ENCODE measurements at places on chromosomes 7 and 10.

DNA sequence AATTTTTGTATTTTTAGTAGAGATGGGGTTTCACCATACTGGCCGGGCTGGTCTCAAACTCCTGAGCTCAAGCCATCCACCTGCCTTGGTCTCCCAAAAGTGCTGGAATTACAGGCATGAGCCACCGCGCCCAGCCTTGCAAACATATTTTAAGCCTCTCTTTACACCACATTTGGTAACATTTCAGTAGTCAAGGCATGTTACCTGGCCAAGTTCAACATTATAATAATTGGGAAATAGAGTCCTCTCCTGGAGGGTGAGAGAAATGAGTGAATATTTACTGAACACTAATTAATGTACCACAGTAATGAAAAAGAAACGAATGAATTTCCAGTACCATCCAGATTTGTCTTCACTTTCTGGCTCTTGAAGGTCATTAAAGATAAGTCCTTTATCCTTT lies 10.0 kb upstream of the CNOT4 start:
- no peak for DNase-seq

DNA sequence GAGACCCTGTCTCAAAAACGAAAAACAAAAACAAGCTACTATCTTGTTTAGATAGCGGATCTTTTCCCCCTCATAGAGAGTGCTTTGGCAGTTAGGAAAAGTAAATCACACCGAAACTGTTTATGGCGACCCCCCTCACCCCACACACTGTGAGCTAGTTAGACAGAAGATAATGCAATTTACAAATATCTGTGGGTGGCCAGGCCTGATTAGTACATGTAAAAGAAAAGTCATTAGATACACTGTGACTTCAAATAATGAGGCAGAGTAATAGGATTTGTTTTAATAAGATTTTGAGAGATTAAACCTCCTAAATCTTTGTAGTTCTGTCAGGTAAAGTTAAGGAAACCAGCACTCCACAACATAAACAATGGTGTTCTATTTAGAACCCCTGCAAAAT lies 121.1 kb downstream of the ST7 start:
- no peak for DNase-seq

DNA sequence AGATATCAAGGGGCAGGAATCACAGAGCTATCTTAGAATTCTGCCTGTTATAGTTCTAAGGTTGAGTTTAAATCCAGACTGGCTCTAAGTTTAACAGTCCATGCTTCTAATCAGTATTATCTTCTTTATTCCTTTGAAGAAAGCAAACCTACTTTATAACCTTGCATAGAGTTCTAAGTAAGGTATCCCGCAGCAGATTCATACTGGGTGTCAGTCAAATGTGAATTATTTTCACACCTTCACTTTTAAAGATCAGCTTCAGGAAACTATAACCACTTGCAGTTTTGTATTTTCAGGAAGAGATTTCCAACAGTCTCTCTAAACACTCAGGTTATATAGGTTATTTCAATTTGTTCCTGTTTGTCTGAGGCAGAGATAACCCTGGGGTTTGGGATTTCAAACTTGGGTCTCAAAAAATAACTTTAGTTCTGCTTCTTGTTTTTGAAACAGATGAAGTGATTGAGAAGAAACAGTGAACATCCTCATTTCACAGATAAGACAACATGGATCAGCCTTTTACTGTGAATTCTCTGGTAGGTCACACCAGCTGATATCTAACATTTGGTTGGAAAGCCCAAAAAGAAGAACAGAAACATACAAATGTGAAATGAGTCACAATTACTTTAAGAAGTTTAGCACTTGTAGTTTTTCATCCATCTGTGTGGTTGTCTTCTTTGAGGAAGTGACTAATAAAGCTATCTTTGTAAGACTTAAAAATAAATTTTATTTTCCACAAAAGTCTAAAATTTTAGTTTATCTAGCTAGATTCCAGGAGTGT lies 21.4 kb downstream of the STAMBPL1 start:
- DNase-seq, result no peak

DNA sequence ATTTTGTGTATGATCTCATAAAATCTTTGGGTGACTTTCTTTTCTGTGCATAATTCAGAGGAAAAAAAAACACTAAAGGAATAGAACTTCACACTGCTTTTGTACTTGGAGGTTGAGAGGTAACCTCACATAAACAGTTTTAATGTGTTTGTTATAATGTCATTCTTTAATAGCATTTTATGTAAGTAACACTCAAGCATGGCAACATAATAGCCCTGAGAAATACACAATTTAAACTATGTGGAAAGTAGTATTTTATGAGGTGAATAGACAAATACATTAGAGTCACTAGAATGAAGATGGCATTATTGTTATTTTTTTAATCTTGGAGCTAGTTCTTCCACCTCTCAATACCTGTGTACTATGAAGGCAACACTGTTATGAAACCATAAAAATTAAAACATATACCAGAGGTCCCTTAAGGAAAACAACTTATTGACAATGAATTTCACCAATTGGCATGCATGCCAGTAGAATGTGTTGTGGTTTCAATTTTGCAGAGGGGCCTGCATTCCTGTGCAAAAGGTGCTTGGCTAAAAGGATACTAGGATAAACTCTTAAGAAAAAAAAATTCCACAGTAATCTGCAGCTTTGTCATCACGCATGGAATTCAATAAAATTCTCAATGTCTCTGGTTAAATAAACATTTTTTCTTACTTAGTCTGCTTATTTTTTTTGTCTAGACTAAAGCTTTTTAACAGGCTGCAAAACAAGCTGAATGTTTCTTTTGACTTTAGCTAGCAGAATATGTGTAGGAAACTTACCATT lies 102.5 kb downstream of the CD36 start:
- DNase-seq, result no peak

- no peak for DNase-seq
These were observed 43.8 kb downstream of the CFAP46 start for GRCh38 chr10:132898391-132899053.

DNA sequence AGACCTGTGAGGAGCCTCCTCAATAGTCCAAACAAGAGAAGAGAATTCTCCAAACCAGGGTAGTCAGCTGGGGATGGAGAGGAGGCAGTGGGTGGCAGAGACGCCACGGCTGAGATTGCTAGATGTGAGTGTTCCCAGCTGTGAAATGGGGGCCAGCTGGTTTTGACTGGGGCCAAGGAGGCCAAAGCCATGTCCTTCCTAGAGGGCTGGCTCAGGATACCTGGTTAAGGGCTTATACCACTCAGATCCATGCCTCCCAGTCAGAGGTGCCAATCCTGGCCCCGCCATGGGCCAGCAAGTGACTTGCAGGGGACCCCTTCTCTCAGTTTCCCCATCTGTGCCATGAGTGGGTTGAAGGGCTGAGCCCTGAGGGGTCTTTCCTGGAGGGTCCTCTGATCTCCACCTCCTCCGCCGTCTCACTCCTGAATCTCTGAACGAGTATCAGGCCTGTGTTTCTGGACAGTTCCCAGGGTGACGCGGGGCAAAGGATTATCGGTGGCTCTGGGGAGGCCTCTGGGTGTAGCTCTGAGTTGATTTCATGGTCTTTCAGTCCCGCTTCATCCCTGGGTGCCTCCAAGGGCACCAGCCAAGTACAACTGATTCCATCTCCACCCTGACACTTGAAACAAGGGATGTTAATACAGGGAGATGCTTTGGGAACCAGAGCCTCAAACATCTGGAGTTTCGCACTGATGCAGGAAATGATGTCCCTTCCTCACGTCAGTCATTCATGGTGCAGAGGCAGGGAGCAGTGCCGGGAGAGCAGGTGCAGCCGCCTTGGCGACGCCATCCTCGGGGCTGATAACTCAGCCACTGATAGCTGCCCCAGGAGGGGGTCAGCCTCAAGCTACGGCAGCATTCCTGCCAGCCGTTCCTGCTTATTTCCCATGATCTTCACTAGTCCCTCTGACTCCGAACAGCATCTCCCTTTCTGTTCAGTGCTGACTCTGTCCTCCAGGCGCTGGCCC lies 126.7 kb downstream of the RGS10 start:
- DNase-seq, result no peak

GRCh38 chr10:34581801-34582532 lies 233.1 kb downstream of the PARD3 start:
- no peak for DNase-seq

DNA sequence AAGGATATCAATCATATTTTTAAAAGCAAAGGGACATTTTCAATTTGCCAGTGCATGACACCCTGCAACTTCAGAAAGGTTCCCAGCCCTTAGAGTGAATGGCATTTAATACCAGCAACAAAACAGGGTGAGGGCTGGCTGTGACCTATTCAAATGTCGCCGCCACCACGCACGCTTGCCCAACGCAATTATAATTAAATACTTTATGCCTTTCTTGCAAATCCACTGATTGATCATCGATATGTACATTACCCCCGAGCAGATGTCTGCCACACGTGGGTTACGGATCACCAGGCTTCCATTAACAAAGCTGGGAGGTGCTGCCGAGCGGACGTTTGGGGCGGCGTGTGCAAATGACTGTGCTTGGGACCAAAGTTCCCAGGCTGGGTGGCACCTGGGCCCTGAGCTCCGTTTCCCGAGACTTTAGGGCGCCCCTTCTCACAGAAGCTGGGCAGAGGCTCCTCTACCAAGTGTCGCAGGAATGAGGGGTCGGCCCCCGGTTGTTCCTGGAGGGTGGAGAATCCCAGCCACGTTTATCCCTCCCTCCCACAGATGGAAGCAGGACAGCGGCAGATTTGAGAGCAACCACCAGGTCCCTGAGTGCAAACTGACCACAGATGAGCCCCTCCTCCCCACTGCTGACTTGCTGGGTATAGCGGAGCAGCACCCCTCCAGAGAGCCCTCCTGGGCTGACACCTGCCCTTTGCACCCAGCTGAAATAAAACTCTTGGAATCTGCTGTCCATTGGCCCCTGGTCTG lies 3.9 kb downstream of the FOXL3 start:
- no peak for DNase-seq

- DNase-seq, result no peak
These were observed 987 bp upstream of the EXOC6 start for GRCh38 chr10:92847202-92847864.

- no peak for DNase-seq
These were observed 505.6 kb downstream of the HTR7 start for GRCh38 chr10:90352288-90352687.

GRCh38 chr10:58797356-58797755 lies 284.7 kb downstream of the BICC1 start:
- DNase-seq, result no peak

DNA sequence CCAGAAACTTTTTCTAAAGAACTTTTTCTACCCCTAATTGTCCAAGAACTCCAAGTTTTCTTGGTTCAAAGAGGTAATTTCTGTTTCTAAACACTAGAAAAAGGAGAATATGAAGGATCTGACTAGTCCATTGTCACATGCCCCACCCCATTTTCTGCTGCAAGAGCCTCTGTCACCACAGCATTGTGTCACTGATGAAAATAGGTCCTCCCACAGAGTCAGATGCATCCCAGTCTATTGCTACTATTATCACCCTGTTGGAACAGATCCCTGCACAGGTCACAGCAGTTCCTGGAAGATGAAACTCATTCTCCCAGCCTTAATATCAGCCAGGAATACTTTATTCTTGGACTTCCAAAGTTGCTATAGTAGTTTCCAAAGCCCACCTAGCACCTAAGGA lies 7.5 kb upstream of the CFTR start:
- no peak for DNase-seq

DNA sequence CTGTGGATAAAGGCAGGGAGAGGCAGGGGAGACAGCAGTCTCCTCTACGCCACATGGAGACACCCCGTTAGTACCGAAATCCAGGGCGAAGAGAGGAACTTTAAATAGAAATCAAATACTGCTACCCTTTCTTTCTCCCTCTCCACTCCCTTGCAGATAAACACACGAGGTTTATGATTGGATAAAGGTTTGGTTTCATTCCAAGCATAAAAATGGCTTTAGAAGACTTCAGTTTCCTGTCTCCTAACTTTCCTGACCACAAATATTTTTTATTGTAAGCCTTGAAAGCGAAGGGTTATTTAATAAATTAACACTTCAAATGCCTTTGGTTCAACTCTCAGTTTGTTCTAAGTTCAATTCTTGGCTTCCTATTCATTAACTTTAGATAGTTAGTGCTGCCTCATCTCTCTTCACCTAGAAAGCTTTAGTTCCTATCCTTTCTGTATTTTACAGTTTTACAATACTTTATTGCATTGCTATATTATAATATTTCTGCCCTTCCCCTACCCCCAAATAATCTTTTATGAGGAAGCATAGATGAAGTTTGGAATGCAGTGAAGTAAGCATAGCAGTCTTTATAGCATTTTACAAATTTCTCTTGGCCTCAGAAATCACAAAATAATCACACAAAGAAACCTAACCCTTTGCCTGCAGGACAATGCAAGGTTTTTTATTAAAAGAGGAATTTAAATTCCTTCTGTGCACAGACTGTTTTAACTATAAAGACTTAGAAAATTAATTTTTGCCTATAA lies 31.5 kb upstream of the ARID5B start:
- no peak for DNase-seq

- DNase-seq, result no peak
These were observed 33.6 kb downstream of the C7orf25 start for GRCh38 chr7:42878303-42878702.

- DNase-seq, result no peak
These were observed 931.4 kb downstream of the IPMK start for GRCh38 chr10:57336341-57336740.

GRCh38 chr7:1865571-1866255 lies 195.6 kb downstream of the ELFN1 start:
- no peak for DNase-seq

DNA sequence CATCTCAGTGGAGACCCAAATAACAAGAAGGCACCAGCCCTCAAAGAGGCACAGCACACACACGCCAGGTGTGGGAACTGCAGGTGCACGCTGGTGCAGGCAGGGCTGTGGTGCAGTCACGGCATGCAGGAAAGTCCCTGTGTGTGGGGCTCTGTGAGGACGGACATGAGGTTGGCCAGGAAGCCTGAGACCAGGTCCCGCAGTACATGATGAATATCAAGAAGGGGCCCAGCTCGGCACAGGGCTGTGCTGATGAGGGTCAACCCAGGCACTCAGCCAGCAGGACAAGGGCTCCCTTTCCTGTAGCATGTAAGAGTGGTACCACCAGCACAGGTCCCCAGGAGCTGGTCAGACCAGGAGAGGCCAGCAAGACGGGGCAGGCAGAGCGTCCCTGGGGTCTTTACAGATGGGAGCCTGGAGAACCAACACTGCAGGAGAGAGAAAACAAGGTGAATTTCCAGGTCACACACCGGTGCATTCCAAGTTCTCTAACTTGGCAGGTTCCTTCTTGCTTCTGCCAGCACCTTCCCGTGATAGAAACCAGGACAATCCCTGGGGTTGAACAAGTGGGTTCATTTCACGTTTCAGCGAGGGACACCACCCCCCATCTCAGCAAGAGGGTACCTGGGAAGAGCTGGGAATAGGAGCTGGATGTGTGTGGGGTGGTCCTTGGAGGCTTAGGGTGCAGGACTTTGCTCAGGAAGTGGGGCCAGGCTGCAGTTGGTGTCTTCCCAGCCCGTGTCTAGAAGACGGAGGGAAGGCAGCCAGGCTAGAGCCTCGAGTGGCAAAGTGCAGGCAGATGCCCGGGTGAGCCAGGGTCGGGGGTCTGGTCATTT lies 244.8 kb upstream of the TCERG1L start:
- DNase-seq, result no peak

Measured in effector CD4-positive, alpha-beta T cell (primary cell).